ENCODE measurements at places on chromosomes 6 and 20.

DNA sequence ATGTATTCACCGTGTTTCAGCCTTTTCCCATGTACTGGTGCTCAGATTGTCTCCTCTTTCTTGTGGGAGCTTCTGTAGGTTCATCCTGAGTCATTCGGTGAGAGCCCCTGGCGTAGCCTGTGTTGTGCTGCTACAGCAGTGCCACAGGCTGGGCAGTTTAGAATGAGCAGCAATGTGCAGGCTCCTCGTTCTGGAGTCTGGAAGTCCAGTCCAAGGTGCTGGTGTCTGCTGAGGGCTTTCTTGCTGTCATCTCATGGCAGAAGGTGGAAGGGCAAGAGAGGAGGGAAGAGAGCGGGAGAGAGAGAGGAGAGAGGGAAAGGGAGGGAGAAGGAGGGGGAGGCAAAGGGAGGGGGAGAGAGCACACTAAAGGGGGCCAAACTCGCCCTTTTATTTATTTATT lies 15.1 kb downstream of the OSBPL2 start:
- no peak for DNase-seq

GRCh38 chr20:61816606-61817460 lies 248.8 kb downstream of the TAF4 start:
- DNase-seq = no peak

DNA sequence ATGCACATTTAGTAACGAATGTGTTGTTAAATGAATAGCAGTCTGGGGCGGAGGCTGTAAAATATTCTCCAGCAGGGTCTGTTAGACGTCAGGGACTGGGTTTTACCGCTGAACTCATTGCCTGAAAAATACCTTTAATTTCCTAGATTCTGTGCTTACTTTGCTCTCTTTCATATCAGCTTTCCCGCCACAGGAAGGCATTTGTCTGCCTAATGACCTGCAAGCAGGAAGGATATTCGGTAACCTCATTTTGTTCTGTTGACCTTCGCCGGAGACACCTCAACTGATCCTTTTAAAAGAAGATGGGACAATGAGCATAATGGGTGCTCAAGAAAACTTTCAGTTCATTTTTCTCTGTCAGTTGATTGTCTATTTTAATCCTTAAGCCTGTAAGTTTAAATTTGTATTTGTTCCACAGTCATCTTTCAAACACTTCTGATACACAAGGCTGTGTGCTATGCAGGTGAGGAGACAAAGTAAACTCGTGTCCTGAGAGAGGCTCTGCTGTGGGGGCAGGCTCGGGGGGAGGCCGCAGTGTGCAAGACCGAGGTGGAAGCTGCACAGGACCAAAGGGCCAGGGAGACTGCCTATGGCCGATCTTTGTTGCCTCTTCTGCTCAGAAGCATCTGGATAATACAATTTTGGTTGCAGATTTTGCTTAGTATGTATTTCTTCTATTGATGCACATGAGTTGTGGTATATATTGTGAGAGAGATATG lies 27.4 kb upstream of the SIM1 start:
- DNase-seq = no peak

DNA sequence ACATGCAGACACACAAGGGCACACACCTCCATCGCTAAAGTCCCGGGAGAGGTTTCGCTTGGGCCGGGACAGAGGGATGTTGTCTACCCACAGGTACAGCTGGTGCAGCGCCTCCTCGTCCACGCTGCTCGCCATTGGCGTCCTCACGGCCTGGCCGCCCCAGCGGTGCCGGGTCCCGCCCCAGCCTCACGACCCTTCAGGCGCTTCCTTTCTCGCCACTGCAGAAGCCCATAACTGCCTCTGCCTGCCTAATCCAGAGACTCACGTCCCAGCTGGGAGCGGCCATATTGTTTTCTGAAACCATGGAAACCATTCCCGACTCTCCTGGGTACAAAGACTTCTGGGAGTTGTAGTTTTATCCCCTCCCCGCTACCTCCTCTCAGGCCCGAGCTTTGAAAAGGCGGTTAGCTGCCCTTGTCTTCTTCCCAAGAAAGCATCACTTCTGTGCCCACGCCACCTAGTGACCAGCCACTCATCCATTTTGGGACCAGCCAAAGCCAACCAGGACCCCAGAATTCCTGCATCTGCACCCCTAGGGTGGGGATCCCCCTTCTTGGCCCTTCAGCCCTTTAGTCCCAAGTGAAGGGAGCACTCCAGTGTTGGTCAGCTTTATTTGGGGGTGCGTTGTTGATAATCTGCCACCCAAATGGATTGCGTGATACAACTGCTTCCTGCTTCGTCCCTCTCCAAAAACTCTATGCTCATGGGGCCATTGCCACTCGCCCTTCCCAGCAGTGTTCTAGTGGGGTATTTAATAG lies at the start of gene SPEF1:
SPEF1 (minus strand) TSS at position 296 of the 758 bp plus-strand sequence; CDS start at position 135, 161 bp downstream.
- DNase-seq = peak; percentile 98

- DNase-seq = no peak
Observed at GRCh38 chr20:62428002-62428372, 648 bp upstream of the RBBP8NL start.

DNA sequence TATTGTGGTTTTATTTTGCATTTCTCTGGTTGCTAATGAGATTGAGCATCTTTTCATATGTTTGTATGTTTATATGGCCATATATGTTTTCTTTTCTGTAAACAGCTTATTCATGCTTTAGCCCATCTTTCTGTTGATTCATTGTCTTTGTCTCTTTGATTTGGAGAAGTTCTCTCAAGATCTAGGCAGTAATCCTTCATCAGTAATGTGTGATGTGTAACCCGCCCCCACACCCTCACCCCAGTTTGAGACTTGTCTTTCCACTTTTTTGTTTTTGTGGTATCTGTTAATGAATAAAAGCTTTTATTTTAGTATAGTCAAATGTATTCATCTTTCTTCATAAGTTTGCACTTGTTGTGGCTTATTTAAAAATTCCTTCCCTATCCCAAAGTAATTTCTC lies 26.0 kb downstream of the ZC3H12D start:
- DNase-seq = no peak

DNA sequence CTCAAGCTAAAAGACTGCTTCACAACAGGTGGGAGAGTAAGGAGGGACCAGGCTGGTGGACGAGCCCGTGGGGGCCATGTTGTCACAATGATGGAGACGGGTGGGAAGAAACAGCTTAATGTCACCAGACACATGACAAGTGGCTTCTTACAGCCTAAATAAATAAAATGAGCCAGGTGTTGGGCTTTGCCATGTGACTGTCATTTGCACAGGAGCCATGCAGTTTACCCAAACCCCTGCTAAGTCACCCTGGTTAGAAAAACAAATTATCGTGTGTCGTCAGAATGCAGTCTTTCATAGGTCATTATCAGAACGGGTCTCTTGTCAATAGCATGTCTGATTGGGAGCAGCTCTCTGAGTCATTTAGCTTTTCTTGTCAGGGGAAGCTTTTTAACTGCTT lies 18.5 kb downstream of the BTBD3 start:
- DNase-seq = no peak

Data from eye (tissue), 1 donor.